ENCODE measurements at places on chromosomes 2 and 18.

DNA sequence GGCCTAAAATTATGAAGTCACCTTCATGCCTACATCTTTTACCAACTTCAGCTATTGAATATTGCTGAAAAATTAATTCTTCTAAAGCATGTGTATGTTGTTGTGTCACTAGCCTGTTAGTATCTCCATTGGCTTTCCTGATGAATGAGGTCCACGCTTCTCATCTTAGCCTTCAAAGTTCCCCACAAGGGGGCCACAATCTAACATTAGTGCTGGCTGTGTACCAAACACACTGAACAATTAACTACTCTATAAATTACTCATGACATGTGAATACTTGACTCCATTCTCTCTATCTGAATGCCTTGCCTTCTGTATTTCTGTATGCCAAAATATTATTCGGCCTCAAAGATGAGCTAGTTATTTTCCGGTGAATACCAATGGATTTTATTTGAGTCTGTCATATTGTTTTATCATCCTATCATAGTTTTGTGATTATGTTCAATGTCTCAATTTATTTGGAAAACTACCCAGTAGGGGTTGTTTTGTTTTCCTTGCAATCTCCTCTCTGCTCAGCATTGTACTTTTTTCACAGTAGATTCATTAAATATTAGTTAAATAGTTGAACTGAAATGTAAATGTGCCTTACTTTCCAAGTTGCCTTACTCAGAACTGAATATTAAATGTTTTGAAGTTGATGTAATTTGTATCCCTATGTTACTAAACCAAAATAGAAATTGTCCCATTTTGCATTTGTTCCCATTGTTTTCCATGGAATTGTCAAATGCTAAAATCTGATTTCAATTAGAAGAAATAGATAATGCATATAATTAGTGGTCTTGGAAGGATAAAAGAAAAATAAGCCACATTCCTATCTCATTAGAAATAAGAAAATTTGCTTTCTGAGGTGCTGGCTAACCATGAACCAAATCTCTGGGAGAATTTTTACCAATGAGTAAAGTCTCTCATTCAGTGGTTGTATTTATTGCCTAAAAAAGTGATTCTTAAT, 208.4 kb upstream of the COL3A1 start:
- DNase-seq = no peak

GRCh38 chr2:120884472-120885290, 149.0 kb downstream of the GLI2 start:
- DNase-seq = no peak

GRCh38 chr2:70779911-70780545, 10.4 kb downstream of the FIGLA start:
- DNase-seq = no peak

- no peak for DNase-seq
Measured at GRCh38 chr18:27062802-27063201, 122.3 kb downstream of the CHST9 start.

- no peak for DNase-seq
Measured at GRCh38 chr2:21404137-21404536, 280.4 kb downstream of the TDRD15 start.

Measured in AG09309 (cell line).